ENCODE measurements at places on chromosomes 6 and 20.

GRCh38 chr6:13012296-13012695 lies 295.7 kb downstream of the PHACTR1 start:
- DNase-seq = no peak

DNA sequence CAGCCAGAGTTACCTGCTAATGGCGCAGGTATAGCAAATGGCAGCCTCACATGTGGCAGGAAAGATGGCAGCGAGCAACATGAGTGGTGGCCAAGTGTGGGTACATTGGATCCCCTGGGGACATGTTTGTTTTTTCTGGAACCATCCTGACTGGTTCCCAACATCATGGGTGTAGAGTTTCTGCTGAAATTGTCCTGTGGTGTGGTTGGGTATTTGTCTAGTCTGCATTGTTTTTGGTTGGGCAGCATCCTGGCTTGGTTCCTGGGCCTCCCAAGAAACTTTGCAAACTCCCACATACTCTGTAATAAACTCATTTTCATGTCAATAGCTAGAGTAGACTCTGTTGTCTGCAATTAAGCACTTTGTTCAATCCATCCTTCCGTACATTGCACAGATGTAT lies 282.6 kb downstream of the CDC5L start:
- no peak for DNase-seq

- no peak for DNase-seq
Observed at GRCh38 chr6:40391086-40391485, 196.1 kb downstream of the LRFN2 start.

- no peak for DNase-seq
Observed at GRCh38 chr6:138105446-138105845, 1.8 kb downstream of the PERP start.

DNA sequence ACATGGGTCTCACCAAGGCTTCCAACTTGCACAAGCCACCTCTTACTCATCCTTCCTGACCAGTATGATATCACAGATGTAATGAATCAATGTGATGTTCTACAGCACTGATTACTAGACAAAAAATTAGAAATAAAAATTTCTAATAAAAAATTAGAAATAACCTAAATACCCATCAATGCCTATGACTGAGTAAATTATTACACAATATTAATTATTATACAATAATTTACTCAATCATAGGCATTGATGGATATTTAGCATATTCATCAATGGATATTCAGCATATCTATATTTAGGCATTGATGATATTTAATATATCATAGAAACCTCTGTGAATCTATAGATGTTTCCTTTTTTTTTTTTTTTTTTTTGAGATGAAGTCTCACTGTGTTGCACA lies 43.2 kb upstream of the MBOAT1 start:
- no peak for DNase-seq
